Activated CD8-positive, alpha-beta memory T cell treated with anti-CD3 and anti-CD28 coated beads for 1 hour (primary cell): ENCODE measurements at places on chromosomes 16 and 17.
A peak's percentile ranks its signal among the peaks of the same experiment; 100 is the strongest.

DNA sequence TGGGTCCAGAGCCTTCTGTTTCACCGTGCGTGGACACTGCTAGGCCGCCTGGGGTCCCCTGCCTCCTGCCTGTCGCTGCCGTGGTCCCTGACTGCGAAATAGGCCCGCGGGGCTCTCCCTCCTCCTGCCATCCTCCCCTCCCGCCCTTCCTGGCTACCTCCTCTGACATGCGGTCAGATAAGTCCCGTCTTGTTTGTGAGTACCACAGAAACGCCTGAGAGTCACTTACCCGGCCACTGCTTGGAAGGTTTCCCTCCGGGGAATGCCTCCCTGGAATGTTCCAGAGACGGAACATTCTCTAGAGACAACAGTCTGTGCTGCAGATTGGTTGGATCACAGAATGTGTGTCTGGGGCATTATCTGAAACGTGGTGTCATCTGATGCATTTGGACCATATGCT is 22.7 kb downstream of the CIBAR2 start:
- DNase-seq: no peak

DNA sequence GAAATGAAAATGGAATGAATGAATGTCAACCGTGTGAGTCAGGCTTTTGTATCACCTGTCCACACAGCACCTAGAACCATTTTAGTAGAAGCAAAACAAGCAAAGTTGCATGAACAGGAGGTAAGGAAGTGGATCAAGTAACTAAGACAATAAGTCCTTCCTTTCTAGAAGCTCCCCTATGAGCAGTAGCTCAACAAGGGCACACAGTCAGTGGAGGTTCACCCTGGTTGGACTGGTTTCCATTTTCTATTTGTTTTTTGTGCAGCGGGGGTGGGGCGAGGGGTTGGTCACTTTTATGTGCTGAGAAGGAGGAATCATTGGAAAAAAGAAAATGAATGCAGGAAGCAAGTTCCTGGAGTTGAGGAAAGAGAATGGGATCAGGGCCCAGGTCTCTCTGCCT is 4.0 kb upstream of the HSBP1 start:
- DNase-seq: no peak

DNA sequence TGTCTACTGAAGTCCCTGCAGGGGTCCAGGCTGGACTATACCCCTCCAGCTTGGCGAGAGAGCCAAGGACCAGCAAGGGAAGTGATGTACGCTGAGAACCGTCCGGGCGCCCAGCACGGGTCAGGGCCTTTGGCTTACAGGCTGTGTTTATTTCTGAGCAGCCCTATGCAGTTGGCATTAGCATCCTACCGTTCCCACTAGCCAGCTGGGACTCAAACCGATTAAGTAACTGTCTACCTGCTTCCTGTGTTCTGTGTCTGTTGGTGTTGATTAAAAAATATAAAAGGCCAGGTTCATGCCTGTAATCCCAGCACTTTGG is 73.8 kb downstream of the CMIP start:
- no peak for DNase-seq

DNA sequence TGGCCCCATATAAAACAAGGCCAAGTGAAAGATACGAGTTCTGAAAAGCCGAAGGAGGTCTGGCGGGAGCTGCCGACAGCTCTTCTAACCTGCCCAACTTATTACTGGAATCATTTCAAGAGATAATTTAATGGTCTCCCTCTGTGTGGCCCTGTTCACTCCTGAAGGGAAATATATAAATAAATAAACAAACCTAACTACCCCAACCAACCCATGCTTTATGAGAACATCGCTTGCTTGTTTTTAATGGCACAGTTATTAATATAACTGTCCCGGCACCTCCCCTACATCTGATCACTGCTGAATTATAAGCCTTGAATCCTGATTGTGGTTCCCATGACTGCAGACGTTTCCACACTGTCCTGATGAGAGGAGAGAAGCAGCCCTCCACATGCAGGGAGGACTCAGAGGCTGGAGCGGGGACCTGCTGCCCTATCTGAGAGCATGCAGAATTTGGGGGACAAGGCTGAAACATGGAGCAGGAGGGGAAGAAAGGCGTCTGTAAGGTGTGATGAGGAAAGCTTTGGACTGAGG is 22.2 kb downstream of the CDK5RAP3 start:
- DNase-seq: no peak

- DNase-seq: no peak
Observed at GRCh38 chr16:1431497-1432270, 806 bp downstream of the PERCC1 start.

DNA sequence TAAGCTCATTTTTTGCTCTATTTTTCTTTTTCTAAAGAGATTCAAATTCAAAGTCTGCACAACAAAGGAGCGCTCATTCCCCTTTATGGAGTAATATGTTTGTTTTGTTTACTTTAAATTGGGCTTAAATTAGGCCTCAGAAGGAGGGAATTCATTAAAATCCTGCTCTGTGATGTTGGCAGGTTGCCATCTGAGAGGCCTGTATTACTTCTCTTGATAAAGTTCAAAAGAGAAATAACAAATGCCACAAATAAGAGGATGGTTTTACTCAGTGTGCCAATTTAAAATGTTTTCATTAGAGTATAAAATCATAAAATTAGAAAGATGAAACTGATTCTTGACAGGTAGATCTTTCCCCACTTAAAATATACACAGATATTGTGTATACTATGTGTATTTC is 54.5 kb upstream of the HLF start:
- DNase-seq: no peak

DNA sequence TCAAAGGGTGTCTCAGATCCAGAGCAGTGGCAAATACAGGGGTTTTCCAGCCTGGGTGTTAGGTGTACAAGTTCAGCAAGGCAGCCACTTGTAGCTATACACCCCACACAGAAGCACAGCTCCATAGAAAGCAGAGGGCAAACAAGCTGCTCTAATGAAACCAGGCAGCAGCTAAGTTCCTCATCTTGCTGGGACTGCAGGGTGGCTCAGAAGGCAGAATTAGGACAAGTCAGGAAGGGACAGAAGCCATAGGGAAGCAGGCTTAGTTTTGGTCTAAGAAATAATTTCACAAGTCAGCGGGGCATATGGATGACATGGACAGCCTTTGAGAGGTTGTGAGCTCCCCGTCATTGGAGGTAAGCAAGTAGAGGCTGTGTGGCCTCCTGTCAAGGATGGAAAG is 23.7 kb downstream of the CNGB1 start:
- DNase-seq: no peak

DNA sequence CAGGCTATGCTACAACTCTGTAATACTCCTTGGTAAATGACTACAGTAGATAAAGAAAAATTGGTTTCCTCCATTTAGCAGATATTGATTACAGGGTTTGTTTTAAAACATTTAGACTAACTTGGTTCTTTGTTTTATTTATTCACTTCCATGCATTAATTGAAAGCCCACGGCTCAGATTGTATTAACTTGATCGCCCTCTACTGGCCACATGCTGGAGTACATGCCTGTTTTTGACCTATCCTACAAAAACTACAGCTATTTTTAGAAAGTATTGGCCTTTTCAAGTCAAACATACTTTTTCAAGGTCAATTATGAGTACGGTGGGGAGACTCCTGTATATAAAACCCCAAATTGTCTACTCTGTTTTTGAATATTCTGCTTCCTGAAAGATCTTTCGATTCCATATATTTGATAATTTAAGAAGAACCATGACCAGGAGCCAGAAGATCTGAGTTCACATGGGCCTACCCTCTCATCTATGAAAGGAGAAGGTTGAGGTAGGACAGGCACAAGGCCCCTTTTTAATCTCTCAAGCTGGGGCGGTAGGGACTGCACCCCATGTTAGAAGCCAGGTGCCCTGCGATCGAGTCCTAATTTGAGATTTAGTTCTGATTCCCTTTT is 51.8 kb downstream of the CA10 start:
- peak; percentile 5 for DNase-seq

DNA sequence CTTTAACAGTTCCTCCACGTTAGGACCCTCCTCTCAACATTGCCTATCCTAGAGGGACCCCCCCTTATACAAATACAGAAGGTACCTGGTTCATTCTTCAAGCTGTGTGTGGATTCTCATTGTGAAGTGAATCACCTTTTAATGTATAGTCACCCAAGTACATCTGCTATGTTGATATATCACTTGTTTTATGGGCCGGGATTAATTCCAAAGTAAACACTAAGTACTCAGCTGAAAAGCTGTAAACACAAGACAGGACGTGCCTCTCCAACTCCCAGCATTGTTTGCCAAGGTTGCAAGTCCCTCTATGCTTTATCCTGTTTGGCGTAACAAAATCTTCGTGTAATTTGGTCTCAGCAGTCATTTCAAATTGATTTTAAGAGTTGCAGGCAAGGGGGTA is 123.6 kb downstream of the RBFOX1 start:
- no peak for DNase-seq

DNA sequence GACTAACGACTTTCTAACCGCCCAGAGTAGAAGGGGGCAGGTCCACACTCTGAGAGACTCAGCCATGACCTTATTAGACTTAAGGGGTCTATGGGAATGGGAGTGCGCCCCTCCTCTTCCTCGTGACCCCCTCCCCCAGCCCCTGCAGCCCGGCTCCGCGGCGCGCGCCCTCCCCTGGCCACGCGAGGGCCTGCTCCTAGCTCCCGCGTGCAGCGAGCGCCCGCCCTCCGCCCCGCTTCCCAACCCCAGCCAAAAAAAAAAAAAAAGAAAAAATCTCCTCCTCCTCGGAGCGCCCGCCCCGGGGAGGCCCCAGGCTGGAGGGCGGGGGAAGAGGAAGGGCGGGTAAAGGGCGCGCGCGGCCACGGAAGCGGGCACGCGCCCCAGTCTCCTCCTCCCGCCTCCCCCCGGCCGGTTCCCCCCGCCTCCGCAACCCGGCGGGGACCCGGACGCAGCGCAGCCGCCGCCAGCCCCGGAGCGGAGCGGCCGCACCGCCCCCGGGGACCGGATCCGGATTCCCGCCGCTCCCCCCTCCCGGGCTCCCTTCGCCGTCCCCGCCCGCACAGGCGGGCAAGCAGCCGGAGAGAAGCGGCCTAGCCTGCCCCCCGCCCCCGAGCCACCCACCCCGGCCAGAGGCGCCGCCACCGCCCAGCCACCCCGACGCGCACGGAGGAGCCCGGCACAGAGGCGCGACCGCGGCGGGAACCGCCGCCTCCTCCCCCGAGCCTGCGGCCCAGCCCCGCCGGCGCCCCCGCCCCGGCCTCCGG is 949 bp downstream of the UBTF start:
- peak; percentile 79 for DNase-seq

DNA sequence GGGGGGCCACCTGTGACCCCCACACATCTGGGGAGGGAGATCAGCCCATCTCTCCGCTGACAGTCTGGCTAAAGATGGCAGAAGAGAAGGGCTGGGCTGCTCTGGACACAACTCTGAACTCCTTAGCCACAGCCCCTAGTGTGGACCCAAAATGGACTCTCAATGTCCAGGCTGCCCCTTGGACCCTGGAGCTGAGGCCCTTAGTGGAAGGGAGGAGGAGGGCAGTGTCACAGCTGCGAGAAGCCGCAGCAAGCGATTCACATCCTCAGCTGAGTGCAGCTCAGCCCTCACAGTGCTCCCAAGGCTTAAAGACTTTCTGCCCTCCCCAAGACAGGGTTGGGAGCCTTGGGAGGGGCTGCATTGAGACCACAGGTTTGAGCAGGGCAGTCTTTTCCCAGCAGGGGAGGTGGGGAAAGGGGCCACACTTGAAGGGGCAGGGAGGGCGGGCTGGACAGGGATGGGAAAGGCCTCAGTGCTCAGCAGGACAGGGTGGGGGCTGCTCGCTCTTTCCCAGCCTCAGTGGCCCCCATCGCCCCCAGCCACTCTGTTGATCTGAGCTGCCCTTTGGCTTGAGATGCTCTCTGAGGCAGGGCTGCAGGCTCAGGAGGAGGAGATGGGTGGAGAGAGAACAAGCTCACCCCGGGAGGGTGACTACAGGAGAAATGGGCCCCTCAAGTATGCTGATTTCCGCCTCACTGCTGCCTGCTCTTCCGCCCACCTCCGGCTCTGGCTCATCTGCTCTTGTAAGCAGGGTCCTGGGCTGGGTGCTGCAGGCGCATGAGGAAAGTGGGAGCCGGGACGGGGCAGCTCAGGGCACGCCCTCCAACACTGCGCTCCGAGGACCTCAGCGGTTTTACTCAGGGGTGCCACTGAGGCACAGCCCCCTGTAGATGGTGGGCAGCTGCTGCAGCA is 50.9 kb upstream of the MTSS2 start:
- DNase-seq: no peak

DNA sequence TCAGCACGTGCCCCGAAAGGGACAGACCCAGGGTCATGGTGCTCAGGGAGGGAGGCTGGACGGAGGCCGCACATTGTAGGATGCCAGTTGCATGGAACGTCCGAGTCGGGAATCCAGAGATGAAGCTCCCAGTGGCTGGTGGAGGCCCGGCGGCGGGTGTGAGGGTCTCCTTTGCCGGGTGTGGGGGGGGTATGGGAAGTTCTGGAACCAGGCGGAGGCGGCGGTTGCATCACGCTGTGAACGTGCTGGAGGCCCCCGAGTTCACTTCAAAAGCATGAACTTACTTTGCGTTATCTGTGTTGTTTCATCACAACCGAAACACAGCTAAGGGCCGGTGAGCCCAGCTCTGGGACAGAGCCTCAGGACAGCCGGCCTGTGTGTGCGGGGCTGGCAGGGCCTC is 73.4 kb upstream of the GNG13 start:
- no peak for DNase-seq
